ENCODE measurements at places on chromosomes 6 and 20. TPM values are rescaled to one million over a fixed set of nuclear protein-coding genes. Genes with fewer than 3 reads are reported as not detected.

DNA sequence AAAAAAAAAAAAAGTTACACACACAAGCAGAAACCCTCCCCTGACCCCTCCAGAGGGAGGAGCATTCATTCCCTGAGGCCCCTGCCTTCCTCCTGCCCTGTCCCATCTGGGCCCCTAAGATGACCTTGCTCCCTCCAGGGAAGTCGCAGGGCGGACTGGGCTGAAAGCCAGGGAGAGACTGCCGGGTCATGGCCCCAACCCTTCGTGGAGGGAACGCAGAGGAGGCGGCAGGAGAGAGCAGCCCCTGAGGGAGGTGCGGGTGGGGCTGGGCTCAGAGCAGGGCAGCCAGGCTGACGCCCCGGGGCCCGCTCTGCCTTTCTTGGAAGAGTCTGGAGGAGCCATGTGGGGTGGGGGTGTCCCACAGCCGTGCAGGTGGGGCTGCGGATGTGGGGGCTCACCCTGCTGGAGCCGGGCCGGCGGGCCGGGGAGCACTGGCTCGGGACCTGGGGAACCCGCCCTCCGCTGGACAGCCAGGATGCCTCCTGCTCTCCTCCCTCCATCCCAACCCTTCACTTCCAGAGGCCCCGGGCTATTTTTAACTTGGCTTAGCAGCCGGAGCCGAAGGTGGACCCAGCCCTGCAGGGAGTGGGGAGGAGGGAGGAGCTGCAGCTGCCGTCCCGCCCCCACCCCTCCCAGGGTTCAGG lies 15.0 kb upstream of the ABHD16B start:
- peak overlapping the region; percentile 59 for H3K27ac ChIP-seq
- peaks cover 33% of the 10 kb centered on the region for H3K27me3 ChIP-seq
- no peaks in the 10 kb centered on the region for H3K36me3 ChIP-seq
- H3K4me3 ChIP-seq, result no peak overlapping the region
- no peak for DNase-seq
- peaks cover 31% of the 10 kb centered on the region for H3K4me1 ChIP-seq

GRCh38 chr6:15420959-15421438 lies 175.1 kb downstream of the JARID2 start:
- H3K4me3 ChIP-seq, result peak overlapping the region; percentile 77
- H3K27me3 ChIP-seq, result no peaks in the 10 kb centered on the region
- peak; percentile 71 for DNase-seq
- H3K27ac ChIP-seq, result peak overlapping the region; percentile 98
- H3K36me3 ChIP-seq, result peaks cover 34% of the 10 kb centered on the region

The SNAP25 gene
- 0.44 TPM for polyA plus RNA-seq

The SGK2 gene
- polyA plus RNA-seq, result not detected

The ADGRF5 gene
- not detected for polyA plus RNA-seq

The PARD6B gene
- 0.08 TPM for polyA plus RNA-seq

GRCh38 chr20:37932074-37932473 lies 29.1 kb downstream of the VSTM2L start:
- H3K27me3 ChIP-seq, result peaks cover 33% of the 10 kb centered on the region
- H3K4me1 ChIP-seq, result no peaks in the 10 kb centered on the region
- no peak overlapping the region for H3K27ac ChIP-seq
- DNase-seq, result no peak
- H3K36me3 ChIP-seq, result no peaks in the 10 kb centered on the region

DNA sequence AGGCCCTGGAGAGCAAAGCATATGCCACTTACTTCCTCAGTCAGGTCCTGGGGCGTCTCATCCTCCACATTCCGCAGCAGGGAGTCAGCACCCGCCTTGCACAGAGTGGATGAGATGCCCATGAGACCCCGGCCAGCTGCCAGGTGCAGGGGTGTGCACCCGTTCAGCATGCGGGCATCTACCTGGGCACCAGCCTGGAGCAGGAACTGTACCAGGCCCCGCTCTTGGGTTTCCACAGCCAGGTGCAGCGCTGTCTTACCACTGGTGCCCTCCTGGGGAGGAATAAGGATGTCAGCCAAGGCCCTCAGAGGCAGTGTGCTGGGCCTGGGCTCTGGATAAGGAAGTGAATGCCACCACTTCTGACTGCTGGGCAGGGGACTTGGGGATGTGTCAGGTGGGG lies 2.7 kb upstream of the SLC35B2 start:
- no peaks in the 10 kb centered on the region for H3K27me3 ChIP-seq
- DNase-seq, result no peak
- peaks cover 88% of the 10 kb centered on the region for H3K4me1 ChIP-seq
- H3K36me3 ChIP-seq, result peaks cover 33% of the 10 kb centered on the region

DNA sequence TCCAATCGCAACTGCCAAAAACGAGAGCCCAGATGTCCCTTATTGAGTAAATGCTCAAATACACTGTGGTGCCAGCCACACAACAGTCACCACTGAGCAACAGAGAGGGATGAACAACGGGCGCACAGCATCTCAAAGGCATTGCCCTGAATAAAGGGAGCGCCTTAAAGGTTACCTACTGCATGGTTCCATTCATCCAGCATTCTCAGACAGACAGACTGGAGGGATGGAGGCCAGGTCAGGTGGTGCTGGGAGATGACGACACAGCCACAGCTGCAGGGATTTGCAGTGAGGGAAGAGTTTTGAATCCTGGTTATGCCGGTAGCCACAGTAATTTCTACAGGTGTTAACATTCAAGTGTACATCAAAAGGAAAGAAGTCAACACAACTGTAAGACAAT lies 615.5 kb upstream of the AGPAT4 start:
- no peak for DNase-seq
- H3K4me3 ChIP-seq, result no peak overlapping the region
- no peaks in the 10 kb centered on the region for H3K27me3 ChIP-seq
- H3K36me3 ChIP-seq, result no peaks in the 10 kb centered on the region
- H3K27ac ChIP-seq, result no peak overlapping the region

DNA sequence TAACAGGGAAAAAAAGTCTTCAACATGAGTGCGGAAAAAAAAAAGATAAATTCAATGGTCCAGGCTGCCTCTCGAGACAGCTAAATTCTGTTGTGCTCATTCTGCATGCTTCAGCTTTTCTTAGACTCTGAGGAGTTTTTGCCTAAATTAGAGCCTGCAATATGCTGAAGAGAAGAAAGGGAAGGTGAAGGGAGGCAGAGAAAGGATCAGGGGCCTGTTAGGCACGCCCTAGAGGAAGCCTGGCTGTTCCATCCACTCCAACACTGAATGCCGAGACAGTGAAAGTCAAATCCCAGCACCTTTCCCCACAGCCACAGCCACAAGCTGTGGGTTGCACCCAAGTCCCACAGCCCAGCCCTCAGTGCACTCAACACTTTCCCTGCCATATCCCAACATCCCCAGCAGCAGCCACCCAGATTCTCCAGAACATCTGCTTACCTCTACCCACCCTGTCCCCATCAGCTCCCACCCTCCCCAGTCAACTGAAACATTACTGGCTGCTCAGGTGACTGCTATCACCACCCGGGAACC lies 37.3 kb downstream of the PREX1 start:
- H3K27ac ChIP-seq, result peak overlapping the region; percentile 97
- DNase-seq, result no peak
- H3K4me1 ChIP-seq, result peaks cover 65% of the 10 kb centered on the region
- no peak overlapping the region for H3K4me3 ChIP-seq
- no peaks in the 10 kb centered on the region for H3K27me3 ChIP-seq

GRCh38 chr6:95572098-95572497 lies 5.2 kb upstream of the MANEA start:
- H3K27ac ChIP-seq, result peak overlapping the region; percentile 33
- no peaks in the 10 kb centered on the region for H3K36me3 ChIP-seq

The PPP1R14C gene
- polyA plus RNA-seq, result 0.22 TPM

- no peak overlapping the region for H3K4me3 ChIP-seq
- H3K27me3 ChIP-seq, result no peaks in the 10 kb centered on the region
- no peaks in the 10 kb centered on the region for H3K36me3 ChIP-seq
- H3K27ac ChIP-seq, result no peak overlapping the region
- no peak for DNase-seq
These were observed 311.5 kb downstream of the PLCB1 start for GRCh38 chr20:8443464-8444072.

- DNase-seq, result no peak
- no peak overlapping the region for H3K4me3 ChIP-seq
- no peaks in the 10 kb centered on the region for H3K27me3 ChIP-seq
- no peak overlapping the region for H3K27ac ChIP-seq
These were observed 12.8 kb downstream of the NPEPL1 start for GRCh38 chr20:58705208-58705926.

GRCh38 chr6:140319209-140319608 lies 944.8 kb upstream of the CITED2 start:
- H3K4me3 ChIP-seq, result no peak overlapping the region
- no peak overlapping the region for H3K27ac ChIP-seq
- H3K4me1 ChIP-seq, result peaks cover 29% of the 10 kb centered on the region
- H3K36me3 ChIP-seq, result no peaks in the 10 kb centered on the region

- no peaks in the 10 kb centered on the region for H3K36me3 ChIP-seq
- no peak overlapping the region for H3K4me3 ChIP-seq
- no peak overlapping the region for H3K27ac ChIP-seq
- H3K4me1 ChIP-seq, result no peaks in the 10 kb centered on the region
- H3K27me3 ChIP-seq, result no peaks in the 10 kb centered on the region
These were observed 140.0 kb upstream of the RNF217 start for GRCh38 chr6:124822204-124822613.

- no peaks in the 10 kb centered on the region for H3K27me3 ChIP-seq
- no peaks in the 10 kb centered on the region for H3K36me3 ChIP-seq
- no peak for DNase-seq
- no peak overlapping the region for H3K4me3 ChIP-seq
These were observed 350.6 kb upstream of the PLCB4 start for GRCh38 chr20:8718279-8718678.

The MOCS1 gene
- 0.42 TPM for polyA plus RNA-seq

GRCh38 chr6:155549028-155549798 lies 93.6 kb upstream of the NOX3 start:
- H3K4me3 ChIP-seq, result no peak overlapping the region
- DNase-seq, result no peak
- no peaks in the 10 kb centered on the region for H3K4me1 ChIP-seq
- no peaks in the 10 kb centered on the region for H3K27me3 ChIP-seq
- no peak overlapping the region for H3K27ac ChIP-seq

The TPX2 gene
- polyA plus RNA-seq, result 0.08 TPM

The UBD gene
- not detected for polyA plus RNA-seq

The NFATC2 gene
- 22.9 TPM for polyA plus RNA-seq

The TNFRSF21 gene
- 1.3 TPM for polyA plus RNA-seq

The FRS3 gene
- polyA plus RNA-seq, result 1.6 TPM

DNA sequence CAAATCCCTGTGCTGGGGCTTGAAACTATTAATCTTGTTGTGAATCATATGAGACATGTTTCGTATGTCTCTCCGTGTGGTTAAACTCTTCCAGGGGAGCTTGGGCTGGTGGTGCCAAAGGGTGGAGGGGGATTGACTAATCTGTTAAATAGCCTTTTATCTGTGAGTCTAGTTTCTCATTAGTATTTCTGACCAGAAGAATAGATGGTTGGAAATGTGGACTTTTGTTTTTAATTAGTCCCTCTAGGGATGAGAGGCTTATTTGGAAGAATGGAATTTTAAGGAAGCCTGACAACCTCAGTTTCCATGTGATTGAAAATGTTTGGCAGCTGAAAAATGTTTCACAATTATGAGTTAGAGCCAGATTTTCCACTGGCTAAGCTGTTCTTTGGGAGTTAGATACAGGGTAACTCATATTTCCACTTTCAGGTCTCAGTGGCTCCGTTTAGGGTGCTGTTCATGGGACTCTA lies 117.3 kb downstream of the BCKDHB start:
- H3K27ac ChIP-seq, result no peak overlapping the region
- H3K36me3 ChIP-seq, result peaks cover 40% of the 10 kb centered on the region
- H3K4me3 ChIP-seq, result no peak overlapping the region
- H3K4me1 ChIP-seq, result no peaks in the 10 kb centered on the region

GRCh38 chr6:163950159-163950558 lies 535.6 kb downstream of the QKI start:
- H3K27ac ChIP-seq, result no peak overlapping the region
- no peaks in the 10 kb centered on the region for H3K36me3 ChIP-seq
- DNase-seq, result no peak
- peaks cover 49% of the 10 kb centered on the region for H3K27me3 ChIP-seq
- no peaks in the 10 kb centered on the region for H3K4me1 ChIP-seq
- no peak overlapping the region for H3K4me3 ChIP-seq

GRCh38 chr20:10449270-10449669 lies 14.2 kb downstream of the SLX4IP start:
- no peaks in the 10 kb centered on the region for H3K27me3 ChIP-seq
- H3K4me3 ChIP-seq, result no peak overlapping the region
- no peak for DNase-seq
- H3K36me3 ChIP-seq, result no peaks in the 10 kb centered on the region
- H3K27ac ChIP-seq, result no peak overlapping the region
- peaks cover 25% of the 10 kb centered on the region for H3K4me1 ChIP-seq

- no peak for DNase-seq
- no peak overlapping the region for H3K27ac ChIP-seq
- no peak overlapping the region for H3K4me3 ChIP-seq
- peaks cover 7% of the 10 kb centered on the region for H3K4me1 ChIP-seq
These were observed 71.5 kb upstream of the IFNGR1 start for GRCh38 chr6:137290601-137291261.

GRCh38 chr6:132133736-132134445 lies 182.7 kb upstream of the CCN2 start:
- H3K36me3 ChIP-seq, result no peaks in the 10 kb centered on the region
- peaks cover 86% of the 10 kb centered on the region for H3K4me1 ChIP-seq
- H3K27ac ChIP-seq, result peak overlapping the region; percentile 97
